ENCODE measurements at places on chromosomes 3 and 15. TPM values are rescaled to one million over a fixed set of nuclear protein-coding genes. Genes with fewer than 3 reads are reported as not detected.

GOLGA8G gene
- total RNA-seq = 0.16 TPM

CLDN18 gene
- total RNA-seq = not detected

ANO10 gene
- total RNA-seq = 20.0 TPM

TXNRD3 gene
- 11.6 TPM for total RNA-seq

LNP1 gene
- 7.0 TPM for total RNA-seq

RARRES1 gene
- not detected for total RNA-seq

LRRK1 gene
- total RNA-seq = 2.9 TPM

CCR8 gene
- not detected for total RNA-seq

TNFSF10 gene
- total RNA-seq = 9.5 TPM

RPL39L gene
- 100.0 TPM for total RNA-seq

ANKRD63 gene
- 0.37 TPM for total RNA-seq

CCR3 gene
- total RNA-seq = 0.29 TPM

SYNPR gene
- total RNA-seq = not detected

INTS14 gene
- 47.0 TPM for total RNA-seq

PTX3 gene
- total RNA-seq = 1.5 TPM

NTRK3 gene
- 0.04 TPM for total RNA-seq

HHLA2 gene
- total RNA-seq = not detected

C3orf70 gene
- 1.3 TPM for total RNA-seq

CACNA1D gene
- total RNA-seq = 1.4 TPM
